ENCODE measurements at places on chromosomes 16 and 17.

GRCh38 chr17:83145358-83145738 lies 65.9 kb downstream of the METRNL start:
- DNase-seq = no peak

- no peak for DNase-seq
These were observed 6.6 kb upstream of the SETD6 start for GRCh38 chr16:58508671-58509251.

DNA sequence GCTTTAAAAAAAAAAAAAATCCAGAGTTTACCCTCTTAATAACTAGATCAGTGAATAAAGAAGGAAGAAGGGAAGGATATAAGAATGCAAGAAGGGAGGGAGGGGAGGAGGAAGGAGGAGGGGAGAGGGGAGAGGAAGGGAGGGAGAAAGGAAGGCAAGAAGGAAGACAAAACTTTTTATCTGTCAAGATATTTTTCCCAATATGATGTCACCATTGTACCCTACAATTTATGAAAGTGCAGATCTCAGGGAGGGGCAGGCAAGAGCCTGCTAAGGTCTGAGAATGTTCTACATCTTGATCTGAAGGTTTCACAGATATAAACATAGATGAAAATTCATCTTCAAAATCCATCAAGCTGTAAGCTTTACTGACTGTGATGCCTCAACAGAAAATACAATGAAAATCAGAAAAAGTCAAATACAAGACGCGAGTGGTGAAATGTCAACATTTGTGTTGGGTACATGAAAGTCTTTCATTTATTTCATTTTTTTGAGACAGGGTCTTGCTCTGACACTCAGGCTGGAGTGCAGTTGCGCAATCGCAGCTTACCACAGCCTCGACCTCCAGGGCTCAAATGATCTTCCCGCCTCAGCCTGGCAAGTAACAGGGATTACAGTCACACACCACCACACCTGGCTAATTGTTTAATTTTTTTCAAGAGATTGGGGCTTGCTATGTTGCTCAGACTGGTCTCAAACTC lies 57.1 kb upstream of the EMP2 start:
- DNase-seq = no peak

GRCh38 chr16:85136213-85136701 lies 24.0 kb upstream of the CIBAR2 start:
- DNase-seq = no peak

GRCh38 chr17:49370971-49371834 lies 9.2 kb upstream of the ZNF652 start:
- no peak for DNase-seq

DNA sequence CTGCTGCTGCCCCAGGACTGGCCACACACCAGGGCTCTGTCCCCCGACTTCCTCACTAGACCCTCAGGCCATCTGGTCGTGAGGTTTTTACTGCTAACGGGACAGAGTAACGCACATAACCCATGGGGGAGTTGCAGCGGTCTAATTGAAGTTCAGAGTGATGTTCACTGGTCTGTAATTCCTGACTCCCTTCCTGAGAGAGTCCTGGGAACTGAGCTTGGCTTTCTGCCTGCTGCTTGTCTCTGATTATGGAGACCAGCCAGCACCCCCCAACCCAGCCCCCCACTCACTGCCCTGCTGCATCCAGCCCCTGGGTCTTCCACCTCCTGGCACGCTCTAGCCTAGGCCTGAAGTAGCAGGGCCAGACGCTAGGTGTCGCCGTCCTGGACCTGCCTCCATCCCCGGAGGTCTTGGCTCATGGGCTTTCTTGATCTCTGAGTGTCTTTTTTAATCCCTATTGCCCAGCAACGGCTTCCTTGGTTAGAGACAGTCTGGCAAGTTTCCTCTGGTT lies 192.9 kb downstream of the CCDC182 start:
- no peak for DNase-seq
